MCF 10A (cell line): ENCODE measurements at places on chromosomes 16 and 17.
A peak's percentile ranks its signal among the peaks of the same experiment; 100 is the strongest.

GRCh38 chr17:80763293-80763867 lies 218.7 kb downstream of the RPTOR start:
- DNase-seq, result no peak

GRCh38 chr17:55731586-55732250 lies 9.1 kb upstream of the TMEM100 start:
- DNase-seq, result no peak

- no peak for DNase-seq
These were observed 42.9 kb upstream of the NUDT7 start for GRCh38 chr16:77679391-77679790.

DNA sequence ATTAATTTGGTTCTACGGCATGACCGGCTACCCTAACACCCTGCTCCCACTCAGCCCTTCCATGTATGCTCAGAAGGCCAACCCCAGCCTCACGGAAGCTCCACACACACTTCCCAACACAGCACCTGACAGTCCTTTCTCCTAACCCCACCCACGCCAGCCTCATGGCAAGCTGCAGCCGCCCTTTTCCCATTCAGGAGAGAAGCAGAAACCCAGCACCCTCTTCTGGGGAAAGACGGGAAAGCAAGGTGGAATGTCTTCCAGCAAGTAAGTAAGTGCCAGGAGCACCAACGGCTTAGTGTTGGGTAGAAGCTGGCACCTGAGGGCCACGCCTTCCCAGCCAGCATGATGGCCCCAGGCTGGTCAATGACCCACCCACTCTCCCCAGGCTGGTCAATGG lies 32.1 kb downstream of the ABR start:
- peak; percentile 86 for DNase-seq

GRCh38 chr16:361341-361871 lies 8.9 kb upstream of the AXIN1 start:
- no peak for DNase-seq

GRCh38 chr16:49183911-49184310 lies 97.7 kb downstream of the CBLN1 start:
- peak; percentile 47 for DNase-seq

- no peak for DNase-seq
These were observed 337.4 kb upstream of the HSBP1 start for GRCh38 chr16:83470416-83470815.

- no peak for DNase-seq
These were observed 21.5 kb downstream of the COPZ2 start for GRCh38 chr17:48016112-48016511.

DNA sequence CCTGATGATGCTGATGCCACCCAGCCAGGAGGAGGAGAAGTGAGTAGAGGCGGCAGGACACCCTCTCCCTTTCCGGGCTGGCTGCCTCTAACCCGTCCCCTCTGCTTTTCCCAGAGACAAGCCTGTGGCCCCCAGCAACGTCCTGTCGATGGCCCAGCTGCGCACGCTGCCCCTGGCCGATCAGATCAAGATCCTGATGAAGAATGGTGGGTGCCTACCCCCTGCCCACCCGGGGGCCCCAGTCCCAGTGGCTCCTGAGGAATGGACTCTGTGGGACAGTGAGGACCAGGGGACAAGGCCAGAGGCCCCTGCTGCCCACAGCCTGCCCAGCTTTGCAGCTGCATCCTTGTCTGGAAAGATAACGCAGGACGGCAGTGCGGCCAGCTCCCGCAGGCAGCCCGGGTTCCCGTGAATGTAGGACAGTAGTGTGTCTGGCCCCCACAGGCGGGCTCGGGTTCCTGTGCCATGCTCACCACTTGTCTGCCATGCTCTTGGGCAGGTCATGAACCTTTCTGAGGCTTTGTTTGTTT lies 19.9 kb downstream of the POLR3E start:
- no peak for DNase-seq

- peak; percentile 90 for DNase-seq
These were observed 43.2 kb downstream of the CUEDC1 start for GRCh38 chr17:57911834-57912673.

DNA sequence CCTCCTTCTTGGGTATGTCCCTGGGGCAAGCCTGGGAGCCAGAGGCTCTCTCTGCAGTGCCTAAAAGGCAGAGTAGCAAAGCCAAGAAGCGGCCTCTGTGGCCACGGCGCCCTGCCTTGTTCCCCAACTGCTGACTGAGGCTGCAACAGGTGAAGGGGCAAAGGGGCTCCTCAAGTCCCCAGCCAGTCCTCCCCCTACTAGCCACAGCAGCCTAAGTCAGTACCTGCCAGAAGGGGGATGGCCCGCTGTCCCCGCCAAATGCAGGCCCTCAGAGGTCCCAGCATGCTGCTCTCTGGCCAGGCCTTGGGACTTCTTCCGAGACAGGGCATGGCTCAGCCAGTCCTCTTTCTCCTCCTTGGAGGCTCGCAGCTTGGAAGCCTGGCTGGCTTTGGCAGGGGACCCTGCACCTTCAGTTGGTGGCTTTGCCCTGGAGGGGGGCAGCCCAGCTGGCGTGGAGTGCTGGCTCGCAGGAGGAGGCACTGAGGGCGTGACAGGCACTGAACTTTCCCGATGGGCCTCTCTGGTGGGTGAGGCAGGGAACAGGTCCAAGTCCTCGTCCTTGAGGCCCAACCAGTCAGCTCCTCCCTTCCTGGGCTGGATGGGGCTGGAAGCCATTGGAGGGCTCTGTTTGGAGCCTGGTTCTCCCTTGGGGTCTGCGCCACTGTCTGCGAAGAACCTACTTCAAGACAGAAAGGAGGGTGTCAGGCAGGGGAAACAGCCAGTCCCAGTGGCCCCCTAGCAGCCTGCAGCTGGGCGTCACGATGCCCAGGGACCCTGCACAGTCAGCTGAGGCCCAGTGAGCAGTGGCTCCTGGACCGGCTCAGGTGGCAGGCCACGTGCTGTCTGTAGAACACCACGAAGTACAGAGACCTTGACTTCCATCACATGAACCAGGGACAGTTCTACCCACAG lies 17.6 kb downstream of the FBF1 start:
- DNase-seq, result no peak

DNA sequence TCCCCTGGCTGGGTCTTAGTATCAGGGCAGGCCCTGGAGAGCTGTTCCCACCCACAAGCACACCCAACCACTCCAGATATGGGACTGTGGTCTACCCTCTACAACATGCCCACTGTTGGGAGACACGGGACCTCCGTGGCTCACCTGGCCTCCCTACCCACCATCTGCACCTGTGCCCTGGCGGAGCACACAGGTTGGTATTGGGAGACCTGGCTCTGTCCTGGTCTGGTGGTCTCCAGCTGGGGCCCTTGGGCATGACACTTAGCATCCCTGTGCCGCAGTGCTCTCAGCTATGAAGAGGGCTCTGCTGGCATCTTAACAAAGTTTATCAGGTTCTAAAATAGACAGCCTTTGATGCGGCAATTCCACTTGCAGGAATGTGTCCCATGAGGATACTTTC lies 5.8 kb downstream of the C16orf95 start:
- no peak for DNase-seq

- peak; percentile 41 for DNase-seq
These were observed 18.1 kb downstream of the KCNJ12 start for GRCh38 chr17:21394265-21394664.

DNA sequence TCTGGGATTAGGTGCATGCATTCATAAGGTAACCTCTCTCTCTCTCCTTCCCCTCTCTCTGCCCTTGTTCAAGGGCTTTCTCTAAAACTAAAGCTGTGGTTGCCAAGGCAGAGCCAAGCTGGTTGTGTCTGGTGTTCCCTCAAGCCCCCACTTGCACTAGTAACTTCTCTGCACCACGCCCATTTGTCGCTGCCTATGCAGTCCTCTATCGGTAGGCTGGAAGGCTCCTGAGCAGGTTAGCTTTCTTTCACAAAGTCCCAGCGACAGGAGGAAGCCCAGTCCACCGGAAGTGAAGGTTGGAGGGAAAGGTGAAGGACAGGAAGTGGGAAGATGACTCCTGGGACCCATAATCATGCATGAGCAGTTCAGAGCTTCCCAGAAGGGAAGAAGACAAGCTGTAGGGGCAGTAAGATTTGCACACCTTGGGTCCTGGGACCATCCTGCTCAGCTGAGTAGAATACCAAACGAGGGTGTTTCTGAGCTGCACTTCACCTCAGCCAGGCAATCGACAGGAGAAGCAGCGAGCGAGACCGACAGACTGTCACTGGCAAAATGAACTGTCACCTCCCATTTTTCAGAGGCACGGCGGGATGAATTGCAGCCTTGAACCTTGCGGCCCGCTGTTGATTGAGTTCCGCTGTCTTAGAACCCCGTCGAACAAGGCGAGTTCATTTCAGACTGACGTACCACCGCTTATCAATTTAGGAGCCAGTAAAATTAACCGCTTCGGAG lies 14.7 kb upstream of the SKAP1 start:
- DNase-seq, result no peak

DNA sequence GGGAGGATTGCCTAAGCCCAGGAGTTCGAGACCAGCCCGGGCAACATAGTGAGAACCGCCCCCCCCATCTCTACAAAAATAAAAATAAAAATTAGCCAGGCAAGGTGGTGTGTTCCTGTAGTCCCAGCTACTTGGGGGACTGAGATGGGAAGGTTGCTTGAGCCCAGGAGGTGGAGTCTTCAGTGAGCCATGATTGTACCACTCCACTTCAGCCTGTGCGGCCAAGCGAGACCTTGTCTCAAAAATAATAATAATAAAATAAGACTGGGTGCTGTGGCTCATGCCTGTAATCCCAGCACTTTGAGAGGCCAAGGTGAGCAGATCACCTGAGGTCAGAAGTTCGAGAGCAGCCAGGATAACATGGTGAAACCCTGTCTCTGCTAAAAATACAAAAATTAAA lies 11.5 kb downstream of the PDP2 start:
- DNase-seq, result no peak

GRCh38 chr17:4678448-4679026 lies 25.4 kb downstream of the PELP1 start:
- peak; percentile 64 for DNase-seq

DNA sequence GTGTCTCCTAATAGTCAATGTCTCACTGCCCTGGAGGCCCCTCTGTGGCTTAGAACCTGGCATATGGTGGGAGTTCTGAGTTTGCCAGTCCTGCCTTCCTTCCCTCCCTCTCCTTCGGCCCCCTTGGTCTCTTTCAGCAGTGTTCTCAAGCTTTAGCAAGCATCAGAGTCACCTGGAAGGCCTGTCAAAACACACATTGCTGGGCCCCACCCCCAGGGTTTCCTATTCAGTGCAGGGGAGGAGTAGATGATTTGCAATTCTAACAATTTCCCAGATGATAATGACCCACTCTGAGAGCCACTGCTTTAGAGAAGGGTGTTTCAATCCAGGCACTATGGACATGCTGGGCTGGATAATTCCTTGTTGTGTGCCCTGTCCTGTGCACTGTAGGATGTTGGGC lies 26.4 kb upstream of the TMEM220 start:
- no peak for DNase-seq

GRCh38 chr16:17063201-17064139 lies 407.3 kb downstream of the XYLT1 start:
- no peak for DNase-seq

DNA sequence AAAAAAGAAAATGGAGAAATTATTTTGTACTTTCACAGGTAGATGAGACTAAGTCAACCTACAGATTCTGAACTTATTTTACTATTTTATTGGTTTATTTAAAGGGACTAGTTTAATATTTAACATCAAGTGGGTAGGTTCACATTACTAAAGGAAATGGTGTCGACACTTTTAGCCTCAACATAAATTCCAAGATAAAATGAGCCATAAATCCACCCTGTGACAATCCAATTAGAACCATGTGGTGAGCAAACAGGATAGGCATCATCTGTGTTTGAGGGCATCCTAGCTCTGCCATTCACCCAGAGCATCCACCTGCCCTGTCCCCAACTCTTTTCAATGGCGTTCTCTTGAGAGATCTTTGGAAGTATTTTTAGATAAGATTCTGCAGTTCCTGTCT lies 92.8 kb upstream of the PMFBP1 start:
- no peak for DNase-seq

- DNase-seq, result no peak
These were observed 153.4 kb downstream of the TMEM114 start for GRCh38 chr16:8436931-8437330.

DNA sequence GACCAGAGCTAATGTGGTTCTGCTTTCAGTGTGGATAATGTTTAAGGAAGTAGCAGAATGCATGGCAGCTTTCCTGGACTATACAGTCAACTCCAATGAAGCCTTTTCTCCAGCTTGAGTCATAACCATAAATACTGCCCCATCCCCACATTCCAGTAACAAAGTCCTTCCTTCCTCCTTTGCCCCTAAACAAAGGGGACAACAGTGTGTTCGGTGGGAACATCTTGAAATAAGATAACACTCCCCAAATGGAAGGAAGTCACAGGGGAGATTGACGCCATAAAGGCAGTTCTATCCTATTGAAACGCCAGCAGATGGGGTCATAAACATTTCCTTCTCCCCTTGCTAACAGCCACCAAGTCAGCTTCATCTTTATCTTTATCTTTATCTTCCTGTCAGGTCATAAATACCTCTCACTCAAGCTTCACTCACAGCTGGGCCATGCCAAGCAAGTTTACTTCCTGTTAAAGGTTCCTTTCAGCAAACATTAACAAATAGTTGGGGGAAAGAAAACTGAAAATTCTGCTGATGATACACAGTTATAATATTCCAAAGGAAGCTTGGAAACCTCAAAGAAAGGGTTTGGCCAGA lies 136.7 kb downstream of the SNX11 start:
- no peak for DNase-seq

- no peak for DNase-seq
These were observed 6.5 kb downstream of the MOSMO start for GRCh38 chr16:22014271-22014873.

GRCh38 chr17:19424934-19425868 lies 14.2 kb downstream of the RNF112 start:
- DNase-seq, result no peak

GRCh38 chr17:29146369-29146972 lies 33.7 kb downstream of the MYO18A start:
- no peak for DNase-seq

DNA sequence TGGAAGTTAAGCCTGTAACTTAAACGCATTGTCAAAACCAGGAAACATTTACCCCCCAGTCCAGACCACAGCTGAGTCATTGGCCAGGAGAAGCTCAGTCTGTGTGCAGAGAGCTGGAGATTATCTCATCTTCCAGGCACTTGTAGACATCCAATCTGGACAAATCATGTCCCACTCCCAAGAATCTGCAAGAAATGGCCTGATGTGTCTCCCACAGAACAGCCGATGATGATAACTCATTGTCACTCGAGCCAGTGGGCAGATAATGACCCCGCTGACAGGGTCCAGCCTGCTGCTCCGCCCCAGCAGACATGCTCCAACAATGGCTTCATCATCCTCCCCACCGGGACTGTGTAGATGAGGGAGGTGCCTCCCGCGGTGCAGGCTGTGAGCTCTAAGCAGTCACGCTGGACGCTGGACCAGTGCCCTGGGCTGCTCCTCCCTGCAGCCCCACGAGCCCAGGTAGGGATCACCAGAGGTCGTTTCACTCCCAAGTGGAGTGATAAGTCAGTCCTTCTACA lies 322.5 kb downstream of the C16orf95 start:
- peak; percentile 42 for DNase-seq
